NB4 (cell line): ENCODE measurements at places on chromosomes 5 and 9.

DNA sequence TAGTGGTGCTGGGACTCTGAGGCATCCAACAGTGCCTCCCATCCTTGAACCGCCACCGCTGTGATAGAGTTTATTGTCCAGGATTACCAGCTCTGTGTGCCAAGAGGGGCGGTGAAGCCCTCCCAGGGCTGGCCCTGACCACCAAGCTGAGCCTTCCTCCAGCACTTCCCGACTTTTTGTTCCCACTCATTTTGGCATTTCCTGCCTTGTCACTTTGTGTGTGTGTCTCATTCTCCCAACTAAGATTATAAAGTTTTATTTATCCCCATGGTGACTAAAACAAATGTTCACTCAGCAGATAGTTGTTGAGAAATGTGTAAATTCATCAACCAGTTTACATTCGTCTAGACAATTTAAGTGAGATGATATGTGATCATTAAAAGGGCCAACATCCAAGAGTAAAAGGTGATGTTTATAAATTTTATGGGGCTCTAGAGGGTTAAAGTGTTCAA, 2.5 kb downstream of the F2R start:
- no peak for DNase-seq

GRCh38 chr5:88792144-88792840, 90.7 kb downstream of the MEF2C start:
- no peak for DNase-seq

DNA sequence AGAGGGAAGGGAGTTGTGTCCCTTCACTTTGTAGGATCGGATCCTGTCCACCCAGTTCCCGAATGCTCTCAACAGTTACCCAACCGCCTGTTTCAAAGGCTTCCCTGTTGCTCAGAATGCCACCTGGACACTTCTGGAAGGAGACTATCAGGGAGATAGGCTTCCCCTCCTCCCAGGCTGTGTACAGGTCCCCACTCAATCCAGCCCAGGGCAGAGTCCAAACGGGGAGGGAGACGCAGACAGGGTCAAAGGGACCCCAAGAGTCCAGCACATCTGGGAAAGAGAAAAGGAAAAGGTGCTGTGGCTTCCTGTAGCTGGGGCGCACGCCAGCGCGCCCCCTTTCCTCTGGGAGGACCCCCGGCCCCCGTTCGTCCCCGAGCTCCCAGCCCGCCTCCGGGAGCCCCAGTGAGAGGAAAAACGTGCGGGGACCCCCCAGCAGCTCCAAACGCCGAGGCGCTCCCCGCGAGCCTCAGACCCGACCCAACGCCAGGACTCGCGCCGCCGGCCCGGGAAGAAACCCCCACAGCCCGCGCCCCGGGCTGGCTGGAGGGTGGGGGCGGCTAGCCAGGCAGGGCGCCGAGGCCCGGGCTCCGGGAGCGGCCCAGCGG, 640 bp downstream of the SURF4 start:
- peak; percentile 64 for DNase-seq

- DNase-seq, result peak; percentile 61
Measured at GRCh38 chr9:112753725-112754124, 3.2 kb downstream of the SNX30 start.

GRCh38 chr9:83965350-83966208, 14.4 kb downstream of the HNRNPK start:
- DNase-seq, result peak; percentile 48

DNA sequence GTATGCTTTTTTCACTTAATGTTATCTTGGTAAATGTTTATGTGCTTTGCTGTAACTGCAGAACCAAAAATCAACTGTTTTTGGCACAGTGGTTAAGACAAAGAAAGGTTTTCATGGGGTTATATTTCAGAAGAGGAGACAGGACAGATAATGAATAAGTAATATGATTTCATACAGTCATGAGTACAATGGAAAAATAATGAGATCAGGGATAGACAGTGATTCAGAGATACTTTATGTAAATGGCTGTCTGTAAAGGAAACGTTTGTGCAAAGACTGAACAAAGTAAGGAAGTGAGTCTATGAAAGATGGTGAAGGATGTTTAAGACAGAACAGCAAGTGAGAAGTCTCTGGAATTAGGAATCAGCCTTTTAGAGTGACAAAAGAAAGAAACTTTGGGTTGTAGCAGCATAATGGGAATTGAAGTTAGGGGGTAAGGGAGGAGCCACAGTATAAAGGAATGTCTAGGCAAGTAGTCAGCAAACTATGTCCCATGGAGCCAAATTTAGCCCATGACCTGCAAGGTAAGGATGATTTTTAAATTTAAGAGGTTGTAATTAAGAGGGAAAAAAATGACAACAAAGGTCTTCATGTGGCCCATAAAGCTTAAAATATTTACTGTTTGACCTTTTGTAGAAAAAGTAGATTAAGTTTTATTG, 55.0 kb downstream of the TNPO1 start:
- no peak for DNase-seq

- DNase-seq, result no peak
Measured at GRCh38 chr9:96135076-96135752, 166.8 kb downstream of the HSD17B3 start.

DNA sequence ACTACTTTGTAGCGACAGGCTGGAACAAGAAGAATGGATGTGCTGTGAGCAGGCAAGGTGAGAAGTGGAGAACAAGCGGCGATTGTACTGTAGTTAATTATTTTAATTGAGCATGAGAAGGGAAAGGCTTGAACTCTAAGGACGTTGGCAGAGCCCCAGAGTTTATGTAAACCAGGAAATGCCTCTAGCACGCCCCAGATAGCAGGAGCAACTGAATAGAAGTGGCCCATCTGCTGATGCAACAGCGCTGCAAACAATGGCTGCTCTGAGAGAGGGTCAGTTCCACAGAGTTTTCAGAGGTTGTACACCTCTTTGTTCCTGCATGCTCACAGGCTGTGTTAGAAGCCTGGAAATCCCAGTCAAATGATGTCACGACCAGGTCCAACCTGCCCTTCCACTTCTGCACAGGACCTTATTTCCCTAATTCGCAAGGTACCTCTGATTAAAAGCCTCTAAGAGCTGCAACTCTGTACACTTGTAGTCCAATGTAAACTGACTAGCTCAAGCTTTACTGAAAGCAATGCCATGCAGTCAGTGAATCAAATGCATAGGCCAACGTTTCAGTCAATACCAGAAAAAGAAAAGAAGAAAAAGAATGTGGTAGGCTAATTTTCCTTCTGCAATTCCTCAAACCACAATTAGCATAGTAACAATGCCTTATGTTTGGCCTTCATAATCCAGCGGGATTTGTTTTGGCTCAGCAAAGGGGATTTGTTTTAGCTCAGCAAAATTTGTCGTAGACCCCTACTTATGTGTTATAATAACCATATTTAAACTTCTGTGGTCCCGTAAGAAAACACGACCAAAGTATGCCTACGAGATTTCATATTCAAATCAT, 119.6 kb upstream of the RETREG1 start:
- DNase-seq, result no peak

- DNase-seq, result no peak
Measured at GRCh38 chr5:31359839-31360238, 166.4 kb downstream of the CDH6 start.

DNA sequence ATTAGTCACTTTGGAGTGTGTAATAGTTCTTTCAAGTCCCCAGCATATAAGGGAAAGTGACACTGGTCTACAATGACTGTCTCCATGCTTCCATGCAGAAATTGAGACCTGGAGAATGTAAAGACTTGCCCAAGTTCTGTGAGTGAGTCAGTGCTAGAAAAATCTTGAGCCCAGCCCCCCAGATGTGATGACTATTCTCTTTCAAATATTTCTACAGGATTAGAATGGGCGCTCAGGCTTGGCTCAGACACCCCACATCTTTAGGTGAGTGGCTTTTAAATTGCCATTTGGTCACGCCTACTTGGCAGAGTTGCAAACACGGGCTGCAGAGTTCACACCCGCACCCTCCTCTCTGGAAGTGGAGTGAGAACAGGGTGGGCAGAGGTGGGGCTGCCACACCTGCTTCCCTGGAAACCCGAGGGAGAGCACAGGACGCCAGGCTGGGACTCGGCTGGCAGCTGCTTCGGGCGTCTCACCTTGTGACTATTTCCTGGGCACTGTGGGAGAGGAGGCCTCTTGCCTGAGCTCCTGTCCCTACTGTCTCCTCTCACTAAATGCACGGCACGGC, 37.6 kb downstream of the ROPN1L start:
- no peak for DNase-seq

DNA sequence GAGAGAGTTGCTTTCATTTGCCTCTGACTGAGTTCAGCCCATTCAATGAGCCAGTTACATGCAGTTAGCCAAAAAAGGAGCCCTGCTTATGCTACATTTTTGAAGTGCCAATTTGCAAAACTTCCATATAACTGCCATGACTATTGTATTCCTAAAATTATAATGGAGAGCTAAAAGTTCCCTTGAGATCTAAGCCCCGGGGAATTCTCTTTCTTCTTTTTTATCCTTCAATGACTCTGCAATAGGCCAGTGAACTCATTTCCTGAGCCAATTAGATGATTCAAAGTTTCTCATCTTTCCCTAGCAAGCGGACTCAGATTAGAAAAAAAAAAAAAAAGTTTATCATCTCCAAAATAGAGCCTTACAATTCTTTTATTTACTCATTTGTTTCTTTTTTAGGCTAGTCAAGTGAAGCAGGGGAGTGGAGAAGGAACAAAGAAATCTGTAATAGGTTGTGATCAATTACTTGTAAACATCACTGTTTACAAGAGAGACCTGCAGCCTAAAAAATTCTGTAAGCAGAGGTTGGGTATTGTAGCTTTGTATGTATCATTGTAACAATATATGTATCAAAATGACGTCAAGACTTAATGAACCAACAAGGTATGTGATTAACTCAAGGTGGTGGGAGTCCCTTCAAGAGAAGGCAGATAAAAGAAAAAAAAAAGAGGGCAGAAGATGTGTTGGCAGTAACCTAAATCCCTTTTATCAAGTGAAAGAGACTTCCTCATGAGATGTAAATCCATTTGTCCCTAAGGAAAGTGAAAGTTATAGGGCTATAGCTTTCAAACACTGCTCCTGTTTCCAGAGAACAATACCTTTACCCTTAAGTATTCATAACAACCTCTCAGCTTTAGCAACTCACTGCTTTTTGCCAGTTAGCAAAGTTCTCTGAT, 48.7 kb upstream of the HOMER1 start:
- DNase-seq, result no peak

- no peak for DNase-seq
Measured at GRCh38 chr9:116605060-116605459, 82.0 kb upstream of the TRIM32 start.

DNA sequence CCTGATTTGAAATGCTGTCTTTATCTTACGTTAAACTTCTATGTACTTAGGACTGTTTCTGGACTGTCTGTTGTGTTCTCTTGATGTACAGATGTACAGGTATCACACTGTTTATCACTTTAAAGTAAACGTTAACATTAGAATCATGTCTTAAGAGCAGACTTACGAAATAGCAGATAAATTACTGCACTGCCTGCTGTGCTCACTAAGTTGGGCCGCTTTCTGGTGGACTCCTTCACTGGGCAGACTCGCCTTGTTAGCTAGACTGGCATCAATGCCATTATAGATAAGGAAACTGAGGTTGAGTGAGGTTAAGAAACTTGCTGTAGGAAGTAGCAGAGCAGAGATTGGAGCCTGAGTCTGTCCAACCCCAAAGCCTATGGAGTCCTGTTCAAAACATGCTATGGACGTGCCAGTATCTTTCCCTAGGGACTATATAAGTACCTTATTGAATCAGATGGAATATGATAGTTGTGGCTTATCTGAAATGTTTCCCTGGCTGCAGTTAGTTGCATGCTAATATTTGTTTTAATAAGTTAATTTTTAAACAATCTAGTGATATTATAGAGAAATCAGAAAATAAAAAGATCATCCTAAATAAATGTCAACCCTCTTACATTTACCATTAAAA, 16.9 kb downstream of the ZNF618 start:
- no peak for DNase-seq

- DNase-seq, result no peak
Measured at GRCh38 chr9:87605676-87606075, 108.0 kb downstream of the DAPK1 start.

GRCh38 chr9:112621018-112621655, 96.8 kb downstream of the INIP start:
- no peak for DNase-seq

GRCh38 chr9:37182718-37183117, 62.3 kb downstream of the ZCCHC7 start:
- no peak for DNase-seq

DNA sequence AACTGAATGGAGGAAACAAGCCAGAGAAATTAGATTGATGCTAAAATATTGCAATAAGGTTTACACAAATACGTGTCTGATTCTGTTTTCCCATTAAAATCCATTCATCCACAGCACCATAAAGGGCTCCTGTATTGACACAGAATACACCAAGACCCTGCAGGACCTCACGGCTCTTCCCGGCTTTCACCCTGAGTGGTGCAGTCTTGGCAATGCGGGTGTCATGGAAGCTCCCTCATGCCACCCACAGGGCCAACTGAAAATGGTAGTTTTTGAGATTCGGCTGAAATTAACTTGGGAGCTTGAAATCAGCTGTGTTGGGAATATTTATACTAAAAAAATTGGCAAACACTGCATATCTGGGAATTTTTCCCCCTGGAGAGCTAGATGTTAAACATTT, 17.3 kb upstream of the EXOC3 start:
- peak; percentile 48 for DNase-seq

DNA sequence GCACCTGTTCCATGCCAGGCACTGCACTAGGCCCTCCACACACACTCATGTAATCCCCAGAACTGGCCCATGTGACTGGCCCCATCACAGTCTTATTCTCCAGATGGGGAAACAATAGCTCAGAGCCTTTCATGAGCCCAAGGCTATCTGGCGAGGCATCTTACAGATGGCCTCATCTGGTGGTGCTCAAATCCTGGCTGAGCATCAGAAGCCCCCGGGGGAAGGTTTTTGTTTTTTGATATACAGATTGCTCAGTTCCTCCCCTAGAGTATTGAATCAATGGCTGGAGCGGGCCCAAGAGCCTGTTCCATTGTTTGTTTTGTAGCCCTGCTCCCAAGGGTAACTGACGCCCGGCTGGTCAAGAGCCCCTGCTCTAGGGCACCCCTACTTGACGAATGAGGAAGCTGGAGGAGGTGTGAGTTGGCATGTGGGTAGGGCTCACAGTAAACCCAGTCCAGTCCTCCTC, 145.3 kb upstream of the RAPGEF1 start:
- DNase-seq, result no peak

GRCh38 chr5:140674629-140675028, 1.3 kb upstream of the DND1 start:
- no peak for DNase-seq
